Iris pigment epithelial cell (primary cell): ENCODE measurements at places on chromosomes 16 and 17.
A peak's percentile ranks its signal among the peaks of the same experiment; 100 is the strongest.

- peak; percentile 46 for DNase-seq
These were observed 161.2 kb downstream of the MRTFB start for GRCh38 chr16:14232106-14232864.

GRCh38 chr17:62631086-62631935 is 3.8 kb downstream of the MRC2 start:
- DNase-seq, result no peak

- DNase-seq, result no peak
These were observed 79.9 kb downstream of the TMEM100 start for GRCh38 chr17:55642741-55643140.

GRCh38 chr16:50281391-50282009 is 15.1 kb downstream of the ADCY7 start:
- DNase-seq, result no peak

GRCh38 chr17:35002876-35003551 is 22.7 kb downstream of the LIG3 start:
- DNase-seq, result peak; percentile 53

- no peak for DNase-seq
These were observed 23.3 kb downstream of the DEXI start for GRCh38 chr16:10919003-10919351.

GRCh38 chr16:88144028-88144511 is 192.8 kb downstream of the BANP start:
- no peak for DNase-seq

- DNase-seq, result no peak
These were observed 34.3 kb downstream of the NLRC5 start for GRCh38 chr16:57023541-57024249.

- DNase-seq, result peak; percentile 66
These were observed 39.3 kb downstream of the SMG6 start for GRCh38 chr17:2264067-2264860.

GRCh38 chr16:1102333-1102700 is 6.3 kb upstream of the C1QTNF8 start:
- no peak for DNase-seq

GRCh38 chr17:742147-742793 is 9.8 kb downstream of the GEMIN4 start:
- DNase-seq, result no peak

- no peak for DNase-seq
These were observed 51.4 kb downstream of the USP10 start for GRCh38 chr16:84751241-84751640.

DNA sequence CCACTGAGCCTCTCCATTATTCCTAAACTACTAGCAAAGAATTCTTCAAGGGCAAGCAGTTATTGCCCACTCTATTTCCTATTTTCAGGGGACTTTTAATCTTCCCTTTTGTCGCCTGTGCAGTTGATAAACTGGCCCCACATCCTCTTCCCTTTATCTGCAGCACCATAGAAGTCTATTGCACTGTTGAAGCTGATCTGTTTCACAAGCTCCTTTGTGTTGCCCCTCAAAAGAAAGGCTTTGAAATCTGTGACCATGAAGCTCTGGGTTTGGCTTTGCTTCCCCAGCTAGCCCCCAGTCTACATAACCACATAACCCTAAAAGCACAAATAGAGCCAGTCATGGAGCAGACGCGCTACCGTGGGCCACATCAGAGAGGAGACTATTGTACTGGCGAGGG is 37.1 kb downstream of the CDRT15 start:
- DNase-seq, result no peak

DNA sequence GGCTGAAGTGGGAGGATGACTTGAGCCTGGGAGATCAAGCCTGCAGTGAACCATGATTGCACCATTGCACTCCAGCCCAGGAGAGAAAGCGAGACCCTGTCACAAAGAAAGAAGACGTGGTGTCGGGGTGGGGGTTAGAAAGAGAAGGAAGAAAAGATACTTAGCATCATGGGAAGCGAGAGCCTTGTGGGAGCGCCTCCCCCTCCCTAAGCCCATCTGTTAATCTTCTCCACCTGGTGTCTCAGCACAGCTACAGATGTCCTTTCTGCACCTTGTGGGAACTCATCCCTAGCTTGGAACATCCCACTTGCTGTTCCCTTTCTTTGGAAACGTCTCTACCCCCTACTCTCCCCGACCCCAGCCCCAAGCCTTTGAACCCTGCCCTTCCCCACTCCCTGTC is 6.0 kb downstream of the ZNF688 start:
- DNase-seq, result no peak

GRCh38 chr16:89588413-89589109 is 13.0 kb downstream of the CPNE7 start:
- no peak for DNase-seq

GRCh38 chr17:79216391-79216790 is 141.8 kb downstream of the ENGASE start:
- DNase-seq, result no peak

DNA sequence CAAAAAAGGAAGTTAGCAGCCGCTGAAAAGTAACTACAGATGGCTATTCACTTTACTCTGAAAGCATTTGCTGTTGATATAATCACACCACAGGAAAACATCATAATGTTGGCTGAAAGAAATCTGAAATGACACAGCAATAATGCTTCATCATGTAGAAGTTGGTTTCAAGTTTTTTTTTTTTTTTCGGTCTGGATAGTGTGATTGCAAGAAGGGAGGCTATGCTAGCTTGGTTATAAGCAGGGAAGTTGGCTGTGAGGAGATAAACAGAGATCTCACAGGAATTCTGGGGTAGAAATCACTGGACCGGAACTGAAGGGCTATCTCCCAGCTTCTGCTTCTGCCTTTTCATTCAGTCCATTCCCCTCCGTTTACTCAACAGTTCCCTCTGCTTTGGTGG is 57.9 kb downstream of the MYO1D start:
- no peak for DNase-seq

DNA sequence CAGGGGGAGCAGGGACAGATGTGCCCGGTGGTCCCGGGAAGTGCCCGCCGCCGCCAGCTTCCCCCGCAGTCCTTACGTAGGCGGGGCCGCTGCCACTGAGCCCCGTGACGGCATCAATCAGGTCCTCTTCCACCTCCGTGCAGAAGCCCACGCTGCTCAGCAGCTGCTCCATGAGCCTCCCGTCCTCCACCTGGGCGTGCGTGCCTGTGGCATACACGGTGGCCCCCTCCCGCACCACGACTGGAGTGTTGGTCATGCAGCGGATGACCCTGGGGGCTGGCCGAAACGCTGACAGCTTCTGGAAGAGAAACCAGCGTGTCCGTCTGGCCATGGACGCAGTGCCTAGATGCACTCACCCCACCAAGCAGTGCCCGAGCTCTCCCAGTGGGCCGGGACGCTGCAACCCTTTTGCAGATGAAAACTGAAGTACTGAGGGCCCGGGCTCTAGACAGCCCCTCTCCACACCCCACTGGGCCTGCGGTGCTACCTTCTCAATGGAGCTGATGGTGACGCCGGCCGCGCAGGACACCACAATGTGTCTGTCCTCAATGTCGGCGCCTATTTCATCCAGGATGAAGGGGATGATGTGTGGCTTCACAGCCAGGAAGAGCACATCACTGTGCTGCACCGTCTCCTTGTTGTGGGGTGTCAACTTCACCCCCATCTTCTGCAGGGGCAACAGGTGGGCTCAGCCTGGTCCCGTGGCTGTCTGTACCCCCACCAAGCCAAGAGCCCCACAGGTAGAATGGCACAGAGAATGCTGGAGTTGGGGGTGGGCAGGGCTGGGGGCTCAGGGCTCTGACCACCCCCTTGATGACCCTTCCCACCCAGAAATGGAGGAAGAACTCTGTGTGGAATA is 2.0 kb downstream of the PYCR1 start:
- DNase-seq, result no peak

- no peak for DNase-seq
These were observed 7.6 kb downstream of the PER1 start for GRCh38 chr17:8144401-8145231.

GRCh38 chr17:50523208-50523607 is 9.3 kb upstream of the EPN3 start:
- no peak for DNase-seq

DNA sequence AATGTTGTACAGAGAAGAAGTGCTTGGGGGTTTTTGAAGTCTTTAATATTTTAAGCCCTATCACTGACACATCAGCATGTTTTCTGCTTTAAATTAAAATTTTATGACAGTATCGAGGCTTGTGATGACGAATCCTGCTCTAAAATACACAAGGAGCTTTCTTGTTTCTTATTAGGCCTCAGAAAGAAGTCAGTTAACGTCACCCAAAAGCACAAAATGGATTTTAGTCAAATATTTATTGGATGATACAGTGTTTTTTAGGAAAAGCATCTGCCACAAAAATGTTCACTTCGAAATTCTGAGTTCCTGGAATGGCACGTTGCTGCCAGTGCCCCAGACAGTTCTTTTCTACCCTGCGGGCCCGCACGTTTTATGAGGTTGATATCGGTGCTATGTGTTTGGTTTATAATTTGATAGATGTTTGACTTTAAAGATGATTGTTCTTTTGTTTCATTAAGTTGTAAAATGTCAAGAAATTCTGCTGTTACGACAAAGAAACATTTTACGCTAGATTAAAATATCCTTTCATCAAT is 57.8 kb downstream of the HLF start:
- DNase-seq, result no peak

- DNase-seq, result no peak
These were observed 8.0 kb downstream of the OSBPL7 start for GRCh38 chr17:47813512-47814031.

- peak; percentile 76 for DNase-seq
These were observed 885 bp downstream of the ZNF207 start for GRCh38 chr17:32350666-32351418.

GRCh38 chr17:75144816-75145512 is 9.3 kb downstream of the JPT1 start:
- DNase-seq, result no peak

- peak; percentile 88 for DNase-seq
These were observed 12.9 kb downstream of the BBS2 start for GRCh38 chr16:56506941-56507340.

DNA sequence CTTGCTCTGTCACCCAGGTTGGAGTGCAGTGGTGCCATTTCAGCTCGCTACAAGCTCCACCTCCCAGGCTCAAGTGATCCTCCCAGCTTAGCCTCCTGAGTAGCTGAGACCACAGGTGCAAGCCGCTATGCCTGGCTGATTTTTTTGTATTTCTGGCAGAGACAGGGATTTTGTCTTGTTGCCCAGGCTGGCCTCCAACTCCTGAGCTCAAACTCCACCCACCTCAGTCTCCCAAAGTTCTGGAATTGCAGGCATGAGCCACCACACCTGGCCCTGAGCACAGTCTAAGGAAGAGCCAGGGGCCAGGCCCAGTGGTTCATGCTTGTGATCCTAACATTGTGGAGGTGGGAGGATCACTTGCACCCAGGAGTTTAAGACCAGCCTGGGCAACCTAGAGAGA is 21.8 kb upstream of the BCO1 start:
- no peak for DNase-seq

DNA sequence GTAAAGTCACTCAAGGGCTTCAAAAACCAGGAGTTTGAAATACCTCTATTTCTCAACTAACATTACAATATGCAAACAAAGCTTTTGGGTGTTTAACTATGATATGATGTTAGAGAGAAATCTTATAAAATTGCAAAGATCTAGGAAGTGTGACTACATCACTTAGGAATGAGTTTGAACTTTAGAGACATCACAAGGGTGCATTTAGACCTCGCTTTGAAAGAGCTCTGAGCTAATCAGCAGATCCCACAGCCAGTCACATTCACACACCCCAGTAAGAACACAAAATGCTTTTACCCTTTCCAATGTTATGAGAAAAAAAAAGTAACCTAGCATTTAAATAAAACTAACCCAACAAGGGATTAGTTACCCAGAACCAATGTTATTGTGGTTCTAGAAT is 45.2 kb downstream of the HYDIN start:
- peak; percentile 34 for DNase-seq

GRCh38 chr17:45702666-45703266 is 81.4 kb upstream of the CRHR1 start:
- peak; percentile 4 for DNase-seq

GRCh38 chr17:43588664-43589435 is 42.7 kb upstream of the ETV4 start:
- DNase-seq, result no peak

- peak; percentile 82 for DNase-seq
These were observed 968 bp downstream of the CEP112 start for GRCh38 chr17:66190738-66191592.

DNA sequence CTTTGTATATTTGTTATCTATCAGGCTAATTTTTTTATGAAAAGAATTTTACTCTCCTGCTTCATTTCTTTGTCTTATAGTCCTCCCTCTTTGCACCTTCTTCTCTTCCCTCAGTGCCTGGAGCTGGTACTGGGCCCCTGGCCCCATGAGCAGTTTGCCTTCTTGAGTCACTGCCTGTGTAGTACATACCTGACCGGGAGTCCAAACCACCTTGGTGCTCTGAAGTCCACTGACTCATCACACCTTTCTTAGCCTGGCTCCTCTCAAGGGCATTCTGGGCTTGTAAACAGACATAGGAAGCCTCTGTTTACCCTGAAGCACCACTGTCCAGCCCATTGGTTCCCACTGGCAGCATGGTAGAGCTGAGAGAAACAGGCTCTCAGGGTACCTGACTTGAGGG is 11.0 kb upstream of the TACO1 start:
- no peak for DNase-seq

DNA sequence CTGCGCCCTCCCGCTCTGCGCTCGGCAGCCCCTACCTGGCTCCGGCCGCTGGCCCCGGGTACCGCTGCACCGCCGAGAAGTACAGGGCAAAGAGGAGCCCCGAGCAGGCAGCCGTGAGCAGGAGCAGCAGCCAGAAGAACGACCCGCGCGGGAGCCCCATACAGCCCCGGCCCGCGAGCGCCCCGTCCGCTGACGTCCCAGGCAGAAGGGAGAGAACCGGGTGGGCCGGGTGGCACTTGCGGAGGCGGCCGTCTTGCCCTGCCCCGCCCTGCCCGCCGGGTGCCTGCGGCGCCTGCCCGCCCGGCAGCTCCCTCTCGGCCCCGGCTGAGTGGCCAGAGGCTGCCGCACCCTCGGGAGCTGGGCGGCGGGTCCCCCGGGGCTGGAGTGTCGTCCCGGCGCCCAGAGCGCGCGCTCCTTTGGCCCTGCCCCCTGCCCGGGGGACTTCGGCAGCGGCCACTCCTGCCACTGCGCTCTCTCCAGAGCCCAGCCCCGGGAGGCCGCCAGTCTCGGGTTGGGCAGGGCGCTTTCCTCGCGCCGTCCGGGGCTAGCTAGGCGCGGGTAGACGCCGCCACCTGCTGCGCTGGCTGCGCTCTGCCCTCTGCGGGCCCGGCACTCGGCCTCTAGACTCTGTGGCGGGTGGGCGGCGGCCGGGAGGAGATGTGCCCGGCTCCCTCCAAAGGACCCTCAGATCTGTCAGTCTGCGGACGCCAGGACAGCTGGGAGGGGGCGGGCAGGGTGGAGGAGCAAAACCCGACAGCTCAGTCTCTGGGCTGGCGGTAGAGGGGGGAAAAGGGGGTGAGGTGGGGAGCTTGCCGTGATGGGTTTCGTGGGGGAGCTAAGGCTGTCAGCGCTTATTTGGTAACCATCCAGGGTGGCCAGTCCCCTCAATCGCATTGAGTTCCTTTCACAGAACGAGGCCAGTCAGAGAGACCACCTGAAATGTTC is at the start of gene ST6GALNAC2:
TSS of gene ST6GALNAC2 (minus strand) at position 212 of the 945 bp plus-strand sequence. CDS start at position 160, 52 bp downstream.
- DNase-seq, result peak; percentile 33

DNA sequence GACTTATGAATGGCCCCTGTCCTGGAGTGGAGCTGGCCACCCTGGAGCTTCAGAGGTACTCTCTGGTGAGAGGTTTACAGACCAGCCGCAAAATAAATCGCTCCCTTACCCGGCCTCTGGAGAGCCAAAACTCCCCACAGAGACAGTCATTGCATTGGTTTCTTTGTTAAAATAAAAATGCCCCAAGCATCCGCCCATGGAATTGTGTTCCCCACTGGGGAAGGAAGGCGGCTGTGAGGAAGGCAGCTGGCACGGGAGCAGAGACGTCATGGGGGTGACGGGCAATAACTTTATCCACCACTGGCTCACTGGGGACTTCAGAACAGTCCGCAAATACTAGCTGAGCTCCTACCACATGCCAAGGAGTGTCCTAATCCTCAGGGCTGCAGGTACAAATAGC is 266.2 kb upstream of the FOXF1 start:
- DNase-seq, result no peak
